ENCODE measurements at places on chromosomes 12 and 14.
A peak's percentile ranks its signal among the peaks of the same experiment; 100 is the strongest.

- no peak for DNase-seq
Measured at GRCh38 chr12:66047411-66048021, 83.0 kb downstream of the LLPH start.

DNA sequence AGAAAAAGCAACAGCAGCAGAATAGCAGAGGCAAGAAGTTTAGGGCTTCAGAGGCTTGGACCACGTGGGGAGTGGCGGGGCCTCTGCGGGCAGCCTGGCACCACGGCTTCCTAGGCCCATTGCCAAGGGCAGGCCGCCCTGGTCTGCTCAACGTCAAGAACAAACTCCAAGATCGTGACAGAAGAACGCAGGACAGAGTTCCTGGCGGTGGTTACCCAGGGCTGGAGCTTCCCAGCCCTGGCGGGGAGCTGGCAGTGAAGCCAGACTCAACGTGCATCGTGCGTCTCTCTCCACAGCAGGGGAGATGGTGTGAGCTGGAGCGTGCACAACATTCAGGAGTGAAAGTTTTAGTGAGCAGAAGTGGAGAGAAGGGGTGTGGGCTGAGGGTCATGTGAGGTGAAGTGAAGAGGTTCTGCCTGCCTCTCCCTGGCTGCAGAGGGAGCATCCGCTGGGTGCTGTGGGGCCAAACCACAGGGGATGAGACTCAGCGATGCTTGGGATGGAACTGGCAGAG lies 13.9 kb upstream of the CACNA2D4 start:
- peak; percentile 81 for DNase-seq

DNA sequence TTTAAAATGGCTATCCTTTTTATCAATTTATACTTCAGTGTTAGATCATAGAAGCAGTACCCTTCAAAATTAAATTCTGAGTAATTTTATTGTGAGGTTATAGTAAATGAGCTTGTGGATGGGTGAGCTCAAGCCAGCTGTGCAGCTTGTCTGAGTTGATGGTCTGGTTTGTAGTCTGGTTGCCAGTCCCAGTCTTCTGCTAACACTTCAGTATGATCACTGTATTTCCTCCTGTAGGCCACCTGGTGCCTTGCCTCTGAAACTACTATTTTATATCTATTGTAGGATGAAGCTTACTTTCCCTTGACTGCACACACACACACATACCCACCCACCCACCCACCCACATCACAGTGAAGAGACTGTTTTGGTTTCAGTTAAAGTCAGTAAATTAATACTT lies 496.4 kb downstream of the PCNX1 start:
- no peak for DNase-seq

DNA sequence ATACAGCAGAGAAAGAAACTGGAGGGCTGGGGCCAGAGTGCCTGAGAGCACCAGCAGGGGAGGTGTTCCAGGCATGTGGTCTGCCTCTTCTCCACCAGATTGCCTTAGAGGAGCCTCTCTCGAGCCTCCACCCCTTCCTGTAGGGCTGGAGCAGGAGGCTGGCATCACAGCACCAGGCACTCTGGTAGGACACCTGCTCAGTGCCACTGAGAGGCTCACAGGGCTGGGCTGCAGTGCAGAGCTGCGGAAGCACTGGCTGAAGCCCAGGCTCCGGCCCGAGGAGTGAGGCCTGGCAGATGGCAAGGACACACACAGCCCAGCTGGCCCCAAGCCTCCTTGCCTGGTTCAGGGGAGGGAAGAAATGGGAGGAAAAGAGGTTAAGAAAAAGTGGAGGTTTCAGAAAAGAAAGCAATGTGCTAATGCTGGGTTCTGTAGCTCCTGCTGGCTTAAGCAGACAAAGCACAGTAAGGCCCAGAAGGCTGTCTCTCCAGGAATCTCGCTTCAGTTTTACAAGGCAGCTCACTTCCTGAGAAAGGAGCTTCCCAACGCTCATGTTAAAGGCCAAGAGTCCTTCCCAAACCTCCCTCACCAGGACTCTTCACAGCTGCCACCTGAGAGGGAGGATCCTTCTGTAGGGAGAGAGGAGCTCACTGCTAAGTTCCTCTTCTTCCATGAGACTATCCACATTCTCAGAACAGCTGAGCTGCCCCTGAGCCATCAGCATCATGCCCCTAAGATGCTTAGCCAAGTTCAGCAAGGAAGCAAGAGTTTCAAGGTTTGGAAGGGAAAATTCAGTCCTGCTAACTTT lies 23.8 kb downstream of the SPTB start:
- DNase-seq: no peak

- no peak for DNase-seq
Measured at GRCh38 chr12:109523071-109523470, 45.6 kb downstream of the UBE3B start.

DNA sequence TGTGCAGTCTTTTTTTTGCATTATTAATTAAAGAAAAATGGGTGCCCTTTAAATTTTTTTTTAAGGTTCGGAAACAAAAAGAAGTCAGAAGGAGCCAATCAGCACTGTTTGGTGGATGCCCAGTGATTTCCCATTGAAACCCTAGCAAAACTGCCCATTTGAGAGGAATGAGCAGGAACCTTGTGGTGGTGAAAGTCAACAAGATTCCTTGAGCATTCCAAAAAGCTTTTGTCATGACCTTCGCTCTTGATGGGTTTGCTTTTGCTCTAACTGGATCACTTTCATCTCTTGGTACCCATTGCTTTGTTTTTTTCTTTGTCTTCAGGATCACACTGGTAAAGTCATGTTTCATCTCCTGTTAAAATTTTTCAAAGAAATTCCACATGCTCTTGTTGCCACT lies 54.1 kb downstream of the ADIPOR2 start:
- DNase-seq: no peak

DNA sequence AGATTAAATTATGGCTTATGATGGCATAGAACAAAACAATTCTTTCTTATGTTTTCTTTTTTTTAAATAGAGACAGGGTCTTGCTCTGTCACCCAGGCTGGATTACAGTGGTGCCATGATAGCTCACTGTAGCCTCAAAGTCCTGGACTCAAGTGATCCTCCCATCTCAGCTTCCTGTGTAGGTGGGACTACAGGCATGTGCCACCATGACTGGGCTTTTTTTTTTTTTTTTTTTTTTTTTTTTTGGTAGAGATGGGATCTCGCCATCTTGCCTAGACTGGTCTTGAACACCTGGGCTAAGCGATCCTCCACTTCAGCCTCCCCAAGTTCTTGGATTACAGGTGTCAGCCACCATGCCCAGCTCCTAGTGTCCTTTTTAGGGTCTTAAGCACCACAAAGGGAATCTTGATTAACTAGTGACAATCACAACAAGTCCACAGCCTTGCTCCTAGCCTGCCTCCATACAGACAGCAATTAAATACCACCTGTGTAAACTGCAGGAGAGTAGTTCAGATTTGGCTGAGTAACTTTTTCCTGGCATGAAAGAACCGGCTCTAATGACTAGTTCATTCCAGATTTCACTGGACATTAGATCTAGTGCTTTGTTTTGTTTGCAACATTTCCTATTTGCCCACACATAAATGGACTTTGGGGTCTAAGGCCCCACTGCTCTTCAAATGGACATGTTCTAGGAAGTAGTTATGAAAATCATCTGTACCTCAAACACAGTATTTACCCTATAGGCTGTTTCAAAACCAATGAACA lies 61.6 kb downstream of the SH2B3 start:
- peak; percentile 45 for DNase-seq

- no peak for DNase-seq
Measured at GRCh38 chr12:52434760-52435530, 774 bp upstream of the KRT75 start.

DNA sequence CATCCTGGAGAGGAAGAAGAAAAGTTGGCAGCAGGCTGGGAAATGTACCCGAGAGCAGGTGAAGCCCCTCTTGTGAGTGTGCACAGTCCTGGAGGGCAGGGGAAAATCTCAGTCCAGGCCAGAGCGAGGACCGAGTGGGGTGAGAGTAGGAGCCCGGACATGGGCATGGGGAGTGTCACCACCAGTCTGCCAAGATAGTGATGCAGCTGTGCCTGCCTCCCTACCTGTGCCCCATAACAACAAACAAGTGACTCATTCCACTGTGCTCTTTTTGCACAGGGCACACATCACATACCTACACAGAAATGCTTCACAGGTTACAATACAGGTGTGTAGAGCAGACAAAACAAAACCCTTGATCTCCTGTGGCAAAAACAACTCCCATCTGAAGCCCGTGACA lies 205.9 kb upstream of the PELI2 start:
- no peak for DNase-seq

DNA sequence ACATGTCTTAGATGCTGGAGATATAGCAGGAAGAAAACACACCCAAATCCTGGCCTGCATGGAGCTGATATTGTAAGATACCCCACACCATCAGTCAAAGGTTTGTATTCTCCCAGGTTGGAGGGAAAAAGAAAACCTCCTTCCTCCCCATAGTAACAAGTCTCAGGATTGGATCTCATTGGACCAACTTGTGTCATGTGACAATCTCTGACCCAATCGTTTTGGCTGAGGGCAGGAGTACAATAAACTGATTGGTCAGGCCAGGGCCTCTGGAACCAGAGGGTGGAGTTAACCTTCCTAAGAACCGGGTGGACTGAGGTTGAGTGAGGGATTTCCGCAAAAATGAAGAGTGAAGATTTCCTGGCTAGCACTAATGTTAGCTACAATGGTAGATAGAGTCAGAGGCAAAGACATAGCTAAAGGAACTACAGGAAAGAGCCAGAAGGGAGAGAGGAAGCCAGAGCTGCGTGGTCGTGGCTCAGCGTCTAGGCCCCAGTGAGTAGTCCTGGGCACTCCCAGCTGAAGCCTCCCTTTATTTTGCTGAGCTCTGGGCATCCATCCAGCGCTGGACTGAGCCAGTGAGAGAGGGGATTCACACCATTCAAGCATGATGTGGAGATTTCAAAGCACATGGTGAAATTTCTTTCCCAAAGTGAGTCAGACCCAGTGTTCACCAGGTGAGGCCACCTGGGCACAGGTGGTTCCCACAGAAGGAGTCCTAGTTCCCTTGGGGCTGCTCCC lies 219.9 kb downstream of the AACS start:
- DNase-seq: no peak

DNA sequence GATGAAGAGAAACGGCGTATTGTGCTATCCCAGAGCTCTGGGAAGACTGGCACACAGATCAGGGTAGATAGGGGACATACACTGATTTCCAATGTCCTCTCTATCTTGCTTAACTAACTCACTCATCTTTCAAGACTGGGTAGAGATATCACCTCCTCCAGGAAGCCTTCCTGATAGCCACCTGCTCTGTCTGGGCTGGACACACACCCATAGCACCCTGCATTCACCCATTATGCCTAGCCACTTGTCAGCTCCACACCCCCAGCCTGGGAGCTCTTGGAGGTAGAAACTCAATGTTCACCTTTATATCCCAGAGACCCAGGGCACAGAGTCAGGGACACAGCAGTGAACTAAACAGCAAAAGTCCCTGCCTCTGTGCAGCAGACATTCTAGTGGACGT lies 52.0 kb downstream of the ACTN1 start:
- DNase-seq: no peak

- DNase-seq: peak; percentile 18
Measured at GRCh38 chr12:19709889-19710288, 270.6 kb downstream of the AEBP2 start.

- peak; percentile 95 for DNase-seq
Measured at GRCh38 chr12:53180931-53181645, 363 bp upstream of the CSAD start.

GRCh38 chr12:6996040-6996441 lies 22.2 kb downstream of the LPCAT3 start:
- no peak for DNase-seq
